ENCODE measurements at places on chromosomes 12 and 14.

DNA sequence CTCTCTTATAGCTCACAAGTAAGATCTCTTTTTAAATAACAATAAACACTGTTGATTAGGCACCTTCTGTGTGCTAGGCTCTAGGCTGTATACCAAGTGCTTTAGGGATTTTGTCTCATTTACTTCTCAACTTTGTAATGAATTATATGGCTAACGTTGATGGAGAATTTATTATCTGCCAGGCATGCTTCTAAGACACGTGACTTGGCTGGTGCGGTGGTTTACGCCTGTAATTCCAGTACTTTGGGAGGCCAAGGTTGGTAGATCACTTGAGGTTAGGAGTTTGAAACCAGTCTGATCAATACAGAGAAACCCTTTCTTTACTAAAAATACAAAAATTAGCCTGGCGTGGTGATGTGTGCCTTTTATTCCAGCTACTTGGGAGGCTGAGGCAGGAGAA lies 1202.8 kb upstream of the TMEM132C start:
- no peaks in the 10 kb centered on the region for H3K27me3 ChIP-seq
- H3K27ac ChIP-seq = no peak overlapping the region
- no peak for DNase-seq
- no peak overlapping the region for H3K4me3 ChIP-seq
- no peaks in the 10 kb centered on the region for H3K4me1 ChIP-seq

DNA sequence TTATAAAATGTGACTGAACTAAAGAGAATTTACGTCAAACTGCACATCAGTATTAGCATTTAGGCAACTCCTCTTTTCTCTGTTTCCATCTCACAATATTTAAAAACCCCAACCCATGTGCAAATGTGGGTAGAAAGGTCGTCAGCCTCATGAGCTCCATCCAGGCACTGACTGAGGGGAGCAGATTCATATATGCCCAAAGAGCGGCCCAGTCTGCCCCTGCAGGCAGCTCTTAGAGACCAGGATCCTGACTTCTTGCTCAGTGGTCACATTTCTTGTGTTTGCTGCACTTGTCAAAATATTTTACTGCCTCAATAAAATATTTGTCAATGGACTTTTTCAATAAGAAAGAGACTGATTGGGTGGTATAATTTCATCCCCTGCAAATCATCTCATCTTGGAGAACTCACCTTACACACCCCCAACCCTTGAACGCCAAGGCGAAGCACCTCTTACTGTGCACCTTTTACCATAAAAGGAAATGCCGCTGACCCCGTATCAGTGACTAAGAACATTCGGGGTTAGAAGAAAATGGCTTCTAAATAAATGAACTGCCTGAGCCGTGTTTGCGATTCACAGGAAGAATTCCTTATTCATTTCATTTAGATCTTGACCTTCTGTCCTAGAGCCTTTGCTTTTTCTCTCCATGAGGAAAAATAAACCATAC lies 418.8 kb downstream of the BCL11B start:
- H3K36me3 ChIP-seq = no peaks in the 10 kb centered on the region
- no peak overlapping the region for H3K27ac ChIP-seq
- H3K4me1 ChIP-seq = no peaks in the 10 kb centered on the region
- DNase-seq = no peak
- no peaks in the 10 kb centered on the region for H3K27me3 ChIP-seq

DNA sequence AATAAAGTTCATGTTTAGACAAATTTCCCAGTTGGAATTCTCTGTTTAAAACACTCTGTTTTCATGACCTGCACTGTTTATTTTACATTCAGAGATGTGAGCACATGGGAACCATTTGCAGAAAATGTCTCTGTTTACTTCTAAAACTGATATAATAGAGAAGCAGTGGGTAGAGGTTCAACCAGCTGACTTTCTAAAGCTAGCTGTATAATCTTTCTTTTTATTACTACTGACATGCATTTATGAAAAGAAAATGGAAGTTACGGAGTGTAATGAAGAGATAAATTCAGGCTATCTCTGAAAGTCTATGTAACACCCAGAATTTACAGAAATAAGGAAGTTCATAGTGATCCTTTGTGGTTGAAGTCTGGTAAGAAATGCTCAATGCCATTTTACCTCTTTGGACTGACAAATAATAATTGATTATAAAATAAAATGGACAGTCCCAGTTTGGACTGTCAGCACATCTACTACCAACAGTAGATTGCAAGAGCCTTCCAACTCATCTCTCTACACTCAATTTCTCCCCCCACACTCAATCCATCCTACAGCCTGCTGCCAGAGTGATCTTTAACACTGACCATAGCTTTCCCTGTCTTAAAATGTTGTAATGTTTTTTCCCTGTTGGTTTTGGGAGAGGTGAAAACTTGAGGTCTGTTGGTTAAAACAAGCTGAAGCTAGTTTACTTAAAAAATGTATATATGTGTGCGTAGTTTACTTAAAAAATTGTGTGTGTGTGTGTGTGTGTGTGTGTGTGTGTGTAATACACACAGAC lies 137.4 kb downstream of the AEBP2 start:
- H3K4me3 ChIP-seq = no peak overlapping the region
- H3K4me1 ChIP-seq = no peaks in the 10 kb centered on the region
- no peaks in the 10 kb centered on the region for H3K36me3 ChIP-seq
- no peak overlapping the region for H3K27ac ChIP-seq
- H3K27me3 ChIP-seq = no peaks in the 10 kb centered on the region

GRCh38 chr14:94237983-94238382 lies 55.1 kb downstream of the SERPINA10 start:
- DNase-seq = no peak
- H3K36me3 ChIP-seq = no peaks in the 10 kb centered on the region
- no peak overlapping the region for H3K4me3 ChIP-seq
- H3K27ac ChIP-seq = no peak overlapping the region
- no peaks in the 10 kb centered on the region for H3K27me3 ChIP-seq

DNA sequence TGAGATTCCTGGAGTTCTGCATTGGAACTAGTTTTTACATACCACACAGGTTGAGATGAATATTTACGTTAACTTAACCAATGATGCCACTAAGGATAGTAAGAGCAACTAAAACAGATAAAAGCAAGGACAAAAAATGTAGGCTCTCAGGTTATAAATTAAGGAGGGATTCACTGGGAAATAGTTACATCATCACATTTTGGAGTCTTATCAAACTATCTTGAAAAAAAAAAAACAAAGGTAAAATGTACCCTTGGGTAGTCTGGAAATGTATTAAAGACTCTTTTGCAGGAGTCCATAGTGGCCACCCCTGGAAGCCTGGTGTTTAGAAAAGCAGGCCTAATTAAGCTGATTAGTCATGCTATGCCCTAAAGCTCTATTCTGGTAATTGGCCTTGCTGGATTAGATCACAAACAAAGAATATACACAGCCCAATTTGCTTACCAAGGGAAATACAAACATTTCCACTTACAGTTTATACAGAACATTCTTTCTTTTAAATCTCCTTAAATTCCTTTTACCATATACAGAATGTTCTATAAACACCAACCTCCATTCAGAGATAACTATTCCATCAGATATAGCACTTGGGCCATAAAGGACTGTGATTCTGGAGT lies 39.3 kb downstream of the SLC25A47 start:
- no peak for DNase-seq
- H3K4me3 ChIP-seq = no peak overlapping the region
- no peaks in the 10 kb centered on the region for H3K4me1 ChIP-seq
- no peak overlapping the region for H3K27ac ChIP-seq

- H3K27me3 ChIP-seq = no peaks in the 10 kb centered on the region
- peaks cover 35% of the 10 kb centered on the region for H3K4me1 ChIP-seq
- no peak overlapping the region for H3K4me3 ChIP-seq
- DNase-seq = peak; percentile 88
- H3K27ac ChIP-seq = peak overlapping the region; percentile 64
Observed at GRCh38 chr12:108302403-108303311, 36.5 kb downstream of the CMKLR1 start.

GRCh38 chr12:131724534-131724933 lies 13.6 kb downstream of the SFSWAP start:
- no peaks in the 10 kb centered on the region for H3K27me3 ChIP-seq
- H3K4me3 ChIP-seq = no peak overlapping the region
- no peak for DNase-seq
- no peak overlapping the region for H3K27ac ChIP-seq
- H3K4me1 ChIP-seq = no peaks in the 10 kb centered on the region
- peaks cover 5% of the 10 kb centered on the region for H3K36me3 ChIP-seq

DNA sequence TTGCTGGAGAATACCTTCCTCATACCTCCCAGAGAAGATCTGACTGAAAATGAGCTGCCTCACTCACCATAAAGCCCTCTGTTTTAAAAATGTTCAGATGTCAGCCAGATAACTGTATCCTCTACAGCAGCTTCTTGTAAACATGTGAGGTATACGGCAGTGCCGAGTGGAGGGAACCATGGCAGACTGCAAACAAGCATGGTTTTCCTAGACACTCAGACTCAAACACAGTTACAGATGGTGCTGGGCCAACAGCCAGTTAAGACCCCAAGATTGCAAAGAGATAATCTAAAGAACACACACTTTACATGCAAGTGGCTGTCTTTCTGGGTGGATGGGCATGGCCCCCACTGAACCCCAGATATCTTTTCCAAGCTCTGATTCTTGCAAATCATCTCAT lies 16.6 kb upstream of the CCDC177 start:
- H3K36me3 ChIP-seq = no peaks in the 10 kb centered on the region
- no peaks in the 10 kb centered on the region for H3K27me3 ChIP-seq
- H3K4me3 ChIP-seq = no peak overlapping the region
- H3K4me1 ChIP-seq = peaks cover 11% of the 10 kb centered on the region

- H3K27ac ChIP-seq = no peak overlapping the region
- DNase-seq = no peak
- H3K4me1 ChIP-seq = no peaks in the 10 kb centered on the region
- no peaks in the 10 kb centered on the region for H3K36me3 ChIP-seq
Observed at GRCh38 chr12:62248873-62249272, 11.3 kb upstream of the USP15 start.

DNA sequence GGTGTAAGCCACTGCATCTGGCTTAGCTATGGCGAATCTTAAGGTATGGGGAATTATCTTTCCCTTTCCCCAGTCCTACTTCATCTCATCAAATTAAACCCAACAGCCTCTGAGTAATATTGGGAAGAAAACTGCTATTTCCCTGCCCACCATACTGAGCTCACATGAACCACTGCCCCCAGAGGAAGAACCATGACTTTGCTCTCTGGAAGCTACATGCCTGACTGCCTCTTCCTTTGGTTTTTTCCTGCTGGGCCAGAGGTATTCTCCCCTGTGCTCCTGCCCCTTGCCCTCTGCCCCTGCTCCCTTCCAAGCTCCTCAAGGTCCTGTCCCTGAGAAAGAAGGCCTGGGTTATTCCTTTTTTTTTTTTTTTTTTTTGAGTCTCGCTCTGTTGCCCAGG lies 15.2 kb downstream of the RILPL2 start:
- no peaks in the 10 kb centered on the region for H3K4me1 ChIP-seq
- no peaks in the 10 kb centered on the region for H3K36me3 ChIP-seq
- H3K4me3 ChIP-seq = no peak overlapping the region
- H3K27me3 ChIP-seq = no peaks in the 10 kb centered on the region

DNA sequence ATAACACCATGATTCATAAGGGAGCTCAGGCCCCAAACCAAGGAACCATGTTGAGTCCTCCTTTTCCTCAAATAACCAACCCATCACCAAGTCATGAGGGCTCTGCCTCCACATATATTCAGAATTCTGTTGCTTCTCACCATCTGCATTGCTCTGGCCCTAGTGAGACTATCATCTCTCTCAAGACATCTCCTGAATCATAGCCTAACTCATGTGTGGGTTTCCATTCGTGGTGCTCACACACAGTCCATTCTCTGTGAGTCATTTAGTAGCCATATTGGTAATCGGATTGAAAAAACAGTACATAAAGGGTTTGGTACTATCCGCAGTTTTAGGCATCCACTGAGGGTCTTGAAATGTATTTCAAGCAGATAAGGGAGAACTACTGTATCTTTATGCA lies 5.1 kb upstream of the SLC38A2 start:
- no peaks in the 10 kb centered on the region for H3K27me3 ChIP-seq
- no peak overlapping the region for H3K4me3 ChIP-seq
- H3K4me1 ChIP-seq = peaks cover 36% of the 10 kb centered on the region
- no peak overlapping the region for H3K27ac ChIP-seq

GRCh38 chr12:109654357-109654756 lies 59.3 kb upstream of the FAM222A start:
- no peak overlapping the region for H3K27ac ChIP-seq
- DNase-seq = no peak
- no peak overlapping the region for H3K4me3 ChIP-seq
- no peaks in the 10 kb centered on the region for H3K36me3 ChIP-seq
- no peaks in the 10 kb centered on the region for H3K4me1 ChIP-seq

DNA sequence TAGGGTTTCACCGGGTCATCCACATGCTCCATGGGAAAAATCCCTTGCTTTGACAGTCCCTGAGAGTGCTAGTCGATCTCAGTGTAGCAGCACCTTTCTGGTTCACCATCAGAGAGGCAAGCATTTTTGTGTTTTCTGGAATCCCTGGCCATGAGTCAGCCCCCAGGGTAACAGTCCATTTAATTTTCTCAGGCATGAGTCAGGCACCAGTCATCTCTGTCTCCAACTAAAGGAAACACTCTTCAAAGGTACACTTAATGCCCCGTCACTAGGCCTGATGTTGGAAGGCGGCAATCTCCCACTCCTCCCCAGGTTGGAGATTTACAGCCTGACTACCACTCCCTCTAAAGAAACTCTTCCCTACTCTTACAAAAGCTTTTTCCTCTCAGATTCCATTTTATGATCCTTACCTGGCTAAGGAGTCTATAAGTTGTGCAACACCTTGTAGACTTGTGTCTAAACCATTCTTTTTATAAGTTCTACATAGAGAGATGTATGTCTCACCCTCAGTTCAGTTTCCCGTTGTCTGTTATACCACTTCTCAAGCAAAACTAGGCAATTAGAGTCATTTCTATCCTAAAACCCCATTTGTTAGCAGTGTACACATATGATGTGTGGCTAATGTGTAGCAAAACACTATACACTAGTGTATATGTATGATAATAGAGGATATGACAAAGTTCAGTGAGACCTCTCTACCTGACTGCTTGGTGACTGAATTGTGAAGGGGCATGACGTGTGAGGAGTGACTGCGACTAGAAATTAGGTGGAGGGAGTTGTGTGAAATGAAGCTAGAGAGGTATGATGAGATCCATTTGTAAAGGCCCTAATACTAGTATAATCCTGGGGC lies 24.6 kb downstream of the TMEM19 start:
- no peaks in the 10 kb centered on the region for H3K4me1 ChIP-seq
- H3K4me3 ChIP-seq = no peak overlapping the region
- H3K27me3 ChIP-seq = no peaks in the 10 kb centered on the region
- no peak overlapping the region for H3K27ac ChIP-seq
- DNase-seq = no peak
- H3K36me3 ChIP-seq = peaks cover 26% of the 10 kb centered on the region

DNA sequence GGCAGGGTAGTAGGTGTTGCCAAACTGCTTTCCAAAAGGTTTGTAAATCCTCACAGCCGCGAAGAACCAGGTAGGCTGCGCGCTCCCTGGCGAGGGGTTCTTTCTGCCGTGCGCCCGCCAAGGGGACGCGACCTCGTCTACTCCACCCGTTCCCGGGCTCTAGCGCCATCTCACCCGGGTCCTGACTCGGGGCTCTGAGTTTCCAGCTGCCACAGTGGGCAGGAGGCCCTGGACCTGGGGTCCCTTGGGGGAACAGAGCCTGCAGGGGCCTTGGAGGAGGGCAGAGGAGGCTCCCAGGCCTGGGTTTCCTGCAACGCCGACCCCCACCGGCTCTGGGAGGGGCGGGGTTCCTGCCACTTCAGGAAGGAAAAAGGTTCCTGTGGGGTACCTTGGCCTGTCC lies 706 bp downstream of the ANHX start:
- no peaks in the 10 kb centered on the region for H3K36me3 ChIP-seq
- no peak overlapping the region for H3K27ac ChIP-seq
- H3K4me3 ChIP-seq = no peak overlapping the region
- no peaks in the 10 kb centered on the region for H3K27me3 ChIP-seq
- no peaks in the 10 kb centered on the region for H3K4me1 ChIP-seq

- no peaks in the 10 kb centered on the region for H3K4me1 ChIP-seq
- no peak overlapping the region for H3K4me3 ChIP-seq
- no peak overlapping the region for H3K27ac ChIP-seq
- no peaks in the 10 kb centered on the region for H3K36me3 ChIP-seq
Observed at GRCh38 chr12:126926023-126926594, 1340.9 kb upstream of the TMEM132C start.
